ENCODE measurements at places on chromosomes 7 and 10.
A peak's percentile ranks its signal among the peaks of the same experiment; 100 is the strongest.

DNA sequence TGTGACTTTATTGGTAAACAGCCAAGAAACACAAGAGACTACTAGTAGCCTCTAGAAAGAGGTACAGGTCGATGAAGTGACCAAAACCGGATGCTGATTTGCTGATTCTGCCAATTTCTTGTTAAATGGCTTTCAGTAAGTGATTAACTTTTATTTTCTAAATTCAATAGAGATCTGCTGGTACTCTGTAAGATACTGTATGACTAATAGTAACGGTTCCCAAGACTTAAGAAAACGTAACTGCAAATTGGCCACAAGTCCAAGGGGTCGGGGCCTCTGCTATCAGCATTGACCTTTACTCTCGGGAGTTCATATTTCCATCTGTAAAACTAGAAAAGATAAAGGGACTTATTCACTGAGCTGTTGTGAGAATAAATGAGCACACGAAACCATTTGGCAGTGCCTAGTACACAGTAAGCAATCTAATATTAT, 1.4 kb downstream of the FAM3C start:
- DNase-seq = no peak

GRCh38 chr7:6705959-6706665, 635 bp downstream of the ZNF12 start:
- DNase-seq = peak; percentile 13

DNA sequence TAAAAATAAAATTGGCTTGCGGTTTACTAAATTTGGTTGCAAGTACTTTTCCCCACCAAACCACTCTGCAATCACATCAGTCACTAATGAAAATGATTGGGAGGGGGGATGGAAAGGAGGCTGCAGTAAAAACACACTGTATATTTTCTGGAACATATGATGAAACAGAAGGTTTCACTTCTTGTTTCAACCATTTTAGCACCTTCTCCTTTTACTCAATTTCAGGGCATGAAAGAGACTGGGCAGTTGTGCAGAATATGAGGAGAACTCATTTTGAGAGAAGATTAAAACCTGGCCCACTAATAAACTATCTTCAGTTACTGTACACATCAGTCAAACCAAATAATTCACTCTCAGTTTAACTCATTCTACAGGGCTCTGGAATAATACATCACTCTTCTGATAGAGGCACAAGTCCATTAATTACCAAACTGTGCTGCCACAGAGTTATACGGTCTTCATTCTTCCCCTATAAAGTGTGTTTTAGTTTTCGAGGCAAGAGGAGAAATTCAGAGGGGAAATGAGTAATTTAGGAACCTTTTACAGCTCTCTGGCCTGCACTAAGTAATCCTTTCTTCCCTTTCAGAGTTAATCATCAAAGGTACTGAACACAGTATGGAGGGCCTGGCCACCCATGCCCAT, 25.5 kb downstream of the JAZF1 start:
- DNase-seq = no peak

- no peak for DNase-seq
Observed at GRCh38 chr10:62843600-62843999, 27.4 kb upstream of the EGR2 start.

DNA sequence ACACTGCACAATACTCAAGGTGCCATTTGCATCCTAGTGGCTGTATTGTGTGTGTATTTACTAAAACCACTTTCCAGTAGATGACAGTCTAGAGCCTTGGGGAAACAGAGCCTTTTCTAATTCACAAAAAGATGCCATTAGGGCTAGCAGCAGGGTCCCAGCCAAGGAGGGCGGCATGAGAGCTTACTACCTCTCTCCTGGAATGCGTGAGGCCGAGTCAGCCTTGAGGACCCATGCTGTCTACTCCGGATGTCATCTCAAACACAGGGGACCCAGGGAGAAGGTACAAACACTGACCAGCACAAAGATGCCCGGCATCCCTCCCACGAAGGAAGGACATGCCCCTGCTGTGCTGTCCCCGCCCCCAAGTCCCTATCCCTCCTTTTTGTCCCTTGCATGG, 65.5 kb downstream of the CYCS start:
- DNase-seq = no peak

DNA sequence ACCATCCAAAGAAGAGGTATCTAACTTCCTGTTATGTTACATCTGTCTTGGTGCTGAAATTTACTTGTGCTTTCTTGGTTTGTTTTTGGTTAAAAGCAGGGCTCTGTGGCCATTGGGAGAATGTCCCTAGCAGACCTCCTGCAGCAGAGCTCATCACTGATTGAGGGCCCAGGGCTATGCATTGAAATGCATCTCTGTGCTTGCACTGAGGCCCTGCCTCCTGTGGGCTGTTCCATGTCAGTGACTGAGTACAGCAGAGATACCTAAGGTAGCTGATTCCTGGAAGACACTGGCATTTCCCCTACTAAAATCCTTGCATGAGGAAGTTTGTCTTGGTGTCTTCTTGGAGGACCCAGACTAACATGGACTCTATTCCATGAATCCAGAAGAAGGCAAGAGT, 213.9 kb downstream of the FRMD4A start:
- no peak for DNase-seq

- no peak for DNase-seq
Observed at GRCh38 chr10:5038733-5039132, 35.1 kb upstream of the AKR1C2 start.

DNA sequence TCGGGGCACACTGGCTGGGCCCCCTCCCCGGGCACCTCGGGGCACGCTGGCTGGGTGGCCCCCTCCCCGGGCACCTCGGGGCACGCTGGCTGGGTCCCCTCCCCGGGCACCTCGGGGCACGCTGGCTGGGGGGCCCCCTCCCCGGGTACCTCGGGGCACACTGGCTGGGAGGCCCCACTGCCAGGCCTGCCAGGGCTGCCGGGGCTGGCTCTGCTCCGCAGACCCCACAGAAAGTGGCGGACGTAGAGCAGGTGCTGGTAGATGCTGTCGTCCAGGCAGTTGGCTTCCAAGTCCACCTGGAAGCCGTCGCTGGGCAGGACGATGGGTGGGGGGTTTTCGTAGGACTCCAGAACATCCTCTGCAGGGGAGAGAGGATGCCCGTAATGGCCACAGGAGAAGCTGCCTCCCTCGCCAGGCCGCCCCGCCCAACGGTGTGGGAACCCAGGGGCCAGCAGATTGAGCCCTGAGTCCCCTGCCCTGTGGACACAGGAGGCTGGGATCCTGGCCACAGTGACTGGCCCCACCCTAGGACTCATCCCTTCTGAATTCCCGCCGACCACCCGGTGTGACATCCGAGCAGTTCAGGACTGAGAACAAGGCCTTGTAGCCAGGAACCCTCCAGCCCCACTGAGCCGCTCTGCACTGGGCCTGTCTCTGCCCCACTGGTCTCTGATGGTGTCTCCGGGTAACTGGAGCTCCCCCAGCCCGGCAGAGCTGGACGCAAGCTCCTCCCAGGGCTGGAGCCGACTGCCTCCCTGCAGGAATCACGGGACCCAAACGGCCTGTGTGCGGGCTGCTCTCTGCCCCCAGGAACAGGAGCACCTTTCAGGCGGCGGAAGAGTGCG, 28.2 kb downstream of the AP5Z1 start:
- DNase-seq = no peak

DNA sequence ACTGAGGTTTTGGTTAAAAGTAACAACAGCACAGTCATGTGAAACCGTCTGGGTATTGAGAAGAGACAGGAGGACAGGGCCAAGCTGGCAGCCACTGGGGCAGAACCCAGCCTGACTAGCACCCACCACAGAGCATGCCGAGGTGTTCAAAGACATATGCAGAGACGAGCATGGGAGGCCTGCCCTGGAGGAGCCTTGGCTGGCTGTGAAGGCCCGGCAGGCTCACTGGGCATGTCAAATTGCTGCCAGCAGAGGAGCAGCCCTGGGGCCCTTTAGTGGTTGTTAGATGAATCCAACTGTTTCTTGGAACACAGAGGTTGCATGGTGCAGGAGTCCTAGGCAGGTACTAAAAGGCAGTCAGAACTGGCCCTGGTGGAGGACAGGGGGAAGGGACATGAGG, 5.0 kb upstream of the GDF2 start:
- DNase-seq = no peak

- DNase-seq = no peak
Observed at GRCh38 chr10:34360984-34361383, 454.1 kb downstream of the PARD3 start.

DNA sequence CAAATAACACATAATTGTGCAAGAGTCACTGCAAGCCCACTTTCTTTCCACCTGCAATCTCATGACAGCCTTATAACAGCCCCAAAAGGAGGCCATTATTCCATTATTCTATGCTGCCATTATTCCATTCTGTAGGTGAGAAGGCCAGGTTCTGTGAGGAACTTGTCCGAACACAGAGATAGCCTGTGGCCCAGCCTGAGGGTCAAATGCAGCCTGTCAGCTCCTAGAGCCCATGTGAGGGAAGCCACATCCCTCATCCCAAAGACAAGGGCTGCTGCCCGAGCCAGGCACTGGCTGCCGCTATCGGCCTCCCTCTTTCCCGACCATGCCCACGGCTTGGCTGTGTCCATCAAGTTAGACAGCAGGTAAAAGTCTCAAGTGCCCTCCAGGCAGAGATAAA, 24.1 kb upstream of the C10orf71 start:
- DNase-seq = no peak

- DNase-seq = no peak
Observed at GRCh38 chr7:86653919-86654659, 10.4 kb downstream of the GRM3 start.

DNA sequence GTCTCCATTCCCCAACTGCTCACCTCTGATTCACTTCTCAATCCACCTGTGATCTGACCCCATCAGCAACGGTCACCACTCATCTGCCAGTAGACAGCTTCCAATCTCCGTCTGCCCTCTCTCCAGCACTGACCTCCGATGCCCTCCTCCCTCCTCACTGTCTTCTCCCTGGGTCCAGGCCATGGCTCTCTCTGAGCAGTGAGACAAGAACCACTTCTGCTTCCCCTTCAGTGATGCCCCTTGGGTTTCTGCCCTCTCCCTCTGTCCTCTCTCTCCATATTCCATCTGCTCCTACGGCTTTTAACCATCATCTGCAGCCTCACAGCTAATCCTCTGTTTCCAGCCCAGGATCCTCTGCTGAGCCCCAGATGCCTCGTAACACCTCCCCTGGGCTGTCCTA, 55.5 kb upstream of the OPALIN start:
- no peak for DNase-seq

- DNase-seq = no peak
Observed at GRCh38 chr7:494259-494687, 25.4 kb downstream of the PDGFA start.

DNA sequence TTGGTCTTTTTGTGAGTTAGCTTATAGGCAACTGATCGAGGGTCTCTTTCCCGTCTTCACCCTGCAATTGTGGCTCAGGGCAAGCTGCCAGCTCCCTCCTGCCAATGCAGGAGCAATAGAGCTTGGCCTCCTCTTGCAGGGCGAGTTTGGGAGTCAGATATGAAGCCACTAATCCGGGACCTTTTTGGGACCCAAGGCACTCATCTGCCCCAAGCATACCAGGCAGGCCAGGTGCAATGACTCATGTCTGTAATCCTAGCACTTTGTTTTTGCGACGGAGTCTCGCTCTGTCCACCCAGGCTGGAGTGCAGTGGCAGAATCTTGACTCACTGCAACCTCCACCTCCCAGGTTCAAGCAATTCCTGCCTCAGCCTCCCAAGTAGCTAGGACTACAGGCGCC, 21.1 kb downstream of the LIMK1 start:
- DNase-seq = no peak

DNA sequence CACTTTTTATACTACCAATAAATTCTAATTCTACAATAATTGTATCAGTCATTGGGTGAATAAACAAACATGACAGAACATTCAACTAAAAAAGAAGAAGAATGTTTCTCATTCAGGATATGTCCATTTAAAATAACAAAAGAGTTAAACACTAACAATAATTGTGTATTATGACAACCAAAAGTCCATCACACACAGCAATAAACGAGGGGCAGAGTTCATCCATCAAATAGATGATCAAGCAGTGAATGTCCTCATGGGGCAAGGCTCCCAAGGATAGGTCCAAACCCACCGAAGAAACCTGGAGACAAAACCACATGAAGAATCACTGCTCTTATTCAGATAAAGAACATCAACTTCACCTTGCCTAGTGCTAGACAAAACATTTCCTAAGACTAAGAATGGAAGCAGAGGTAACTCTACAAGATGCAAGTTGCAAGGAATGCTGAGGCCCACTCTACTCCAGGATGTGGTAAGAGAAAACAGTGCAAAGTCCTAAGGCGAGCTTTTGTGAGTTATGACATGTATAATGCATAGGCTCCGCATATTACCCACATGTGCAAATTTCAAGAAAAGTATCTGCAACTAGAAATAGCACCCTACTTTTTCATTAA, 115.1 kb downstream of the PARD3 start:
- no peak for DNase-seq

- DNase-seq = no peak
Observed at GRCh38 chr7:64892116-64892515, 11.0 kb upstream of the ZNF273 start.

DNA sequence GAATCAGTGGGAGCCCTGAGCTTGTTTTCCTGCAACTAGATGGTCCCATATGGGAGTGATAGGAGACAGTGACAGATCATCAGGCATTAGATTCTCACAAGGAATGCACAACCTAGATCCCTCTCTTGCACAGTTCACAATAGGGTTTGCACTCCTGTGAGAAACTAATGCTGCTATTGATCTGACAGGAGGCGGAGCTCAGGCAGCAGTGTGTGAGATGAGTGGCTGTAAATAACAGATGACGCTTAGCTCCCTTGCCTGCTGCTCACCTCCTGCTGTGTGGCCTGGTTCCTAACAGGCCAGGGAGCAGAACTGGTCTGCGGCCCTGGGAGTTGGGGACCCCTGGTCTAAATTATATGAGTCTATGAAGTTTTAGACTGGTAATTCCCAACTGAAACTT, 3.9 kb downstream of the MIOS start:
- DNase-seq = no peak

- DNase-seq = no peak
Observed at GRCh38 chr10:90614631-90615030, 243.2 kb downstream of the HTR7 start.

DNA sequence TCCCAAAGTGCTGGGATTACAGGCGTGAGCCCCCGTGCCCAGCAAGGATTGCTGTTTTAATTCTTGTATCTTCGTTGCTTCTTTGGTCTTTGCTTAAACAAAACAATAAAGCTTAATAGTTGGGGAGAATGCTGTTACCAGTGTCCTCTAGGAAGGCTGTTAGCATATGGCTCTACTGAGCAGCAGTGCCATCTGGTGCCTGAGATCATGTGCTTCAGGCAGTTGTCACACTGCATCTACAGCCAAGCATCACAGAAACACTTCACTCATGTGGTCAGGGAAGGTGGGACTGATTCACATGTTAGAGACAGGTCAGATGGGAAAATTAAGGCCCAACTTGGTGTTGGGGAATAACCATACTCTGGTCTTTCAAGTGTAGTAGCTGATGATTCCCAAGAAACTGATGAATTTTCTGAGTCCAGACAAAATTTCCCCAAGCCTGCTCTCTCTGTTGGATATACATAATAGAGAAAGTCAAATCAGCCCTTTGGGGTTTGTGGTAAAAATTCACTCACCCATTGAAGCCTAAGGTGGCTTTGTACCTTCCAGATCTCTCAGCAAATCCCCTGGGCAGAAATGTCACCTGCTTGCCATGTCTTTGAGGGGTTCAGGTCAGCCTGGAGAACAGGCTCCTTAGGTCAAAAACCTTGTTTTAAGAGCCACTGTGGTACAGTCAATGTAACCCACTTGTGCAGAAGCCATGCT, 28.4 kb downstream of the UBE2D4 start:
- no peak for DNase-seq

- no peak for DNase-seq
Observed at GRCh38 chr7:19939746-19940145, 166.3 kb upstream of the TMEM196 start.
